ENCODE measurements at places on chromosomes 3 and 15.

DNA sequence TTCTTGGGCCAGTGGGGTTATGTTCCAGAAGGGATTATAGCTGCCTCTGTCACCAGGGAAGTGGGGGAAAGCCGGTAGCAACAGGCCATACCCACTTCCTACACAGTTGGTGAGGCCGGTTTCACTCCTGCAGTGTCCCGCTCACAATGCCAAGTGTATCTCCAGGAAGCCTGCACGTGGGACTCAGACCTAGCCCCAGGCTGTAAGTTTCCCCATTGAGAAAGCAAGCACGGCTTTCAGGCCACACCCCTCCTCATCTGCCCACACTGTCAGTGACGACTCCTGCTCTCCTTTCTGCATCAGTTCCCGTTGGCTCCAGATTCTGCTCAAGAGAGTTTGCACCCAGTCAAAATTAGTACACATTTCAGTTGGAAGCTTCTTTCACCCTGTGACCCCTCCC is 51.6 kb upstream of the CPOX start:
- no peak for DNase-seq

- DNase-seq: no peak
These were observed 254.3 kb downstream of the TLE3 start for GRCh38 chr15:69843276-69843899.

DNA sequence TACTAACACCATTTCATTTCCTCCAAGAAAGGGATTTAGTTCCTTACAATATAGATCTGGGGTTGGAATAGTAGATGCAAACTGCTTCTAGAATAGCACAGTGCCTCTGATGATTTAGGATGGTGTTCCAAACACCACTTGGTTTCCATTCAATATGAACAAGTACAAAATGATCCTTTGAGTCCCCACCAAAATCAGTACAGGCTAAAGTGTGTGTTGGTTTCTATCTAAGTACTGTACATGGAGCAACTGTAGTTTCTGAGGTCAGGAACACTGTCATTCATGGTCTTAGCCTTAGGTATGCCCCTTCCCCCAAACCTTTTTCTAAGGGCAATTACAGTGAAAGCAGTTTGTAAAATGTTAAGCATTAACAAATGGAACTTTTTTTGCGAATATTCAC is 162.3 kb downstream of the TNIK start:
- DNase-seq: no peak

DNA sequence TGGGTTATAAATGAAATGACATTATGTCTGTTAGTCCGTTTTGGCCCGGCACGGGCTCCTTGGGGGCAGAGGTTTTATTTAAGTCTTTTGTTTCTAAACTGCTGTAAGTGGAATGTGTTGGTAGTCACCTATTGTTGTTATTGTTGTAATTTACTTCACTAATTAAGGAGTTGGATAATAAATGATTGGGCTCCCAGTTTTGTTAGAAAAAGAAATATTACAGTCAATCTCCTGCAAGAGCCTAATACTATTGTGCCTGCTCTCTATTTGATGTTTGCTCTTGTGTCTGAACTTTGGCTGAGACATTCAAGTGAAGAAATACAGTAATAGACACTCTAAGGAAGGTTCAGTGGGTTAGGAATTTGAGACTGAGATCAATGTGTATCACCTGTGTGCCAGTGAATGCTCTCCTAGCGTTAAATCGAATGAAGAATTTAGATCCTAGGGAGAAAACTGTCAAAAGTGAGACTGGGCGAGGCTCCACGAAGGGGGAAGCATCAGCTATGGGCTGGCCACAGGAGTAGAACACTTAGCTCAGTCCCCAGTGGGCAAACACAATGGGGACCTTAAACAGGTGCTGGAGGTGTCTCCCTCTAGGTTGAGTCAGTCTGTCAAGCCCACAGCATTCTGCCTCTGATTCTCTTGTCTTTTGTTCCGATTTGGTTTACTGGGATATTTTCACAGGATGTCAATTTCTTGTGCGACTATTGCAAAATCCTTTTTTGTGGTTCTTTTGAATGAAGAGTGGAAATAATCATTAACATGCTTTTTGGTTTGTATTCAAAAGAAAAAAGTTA is 1.2 kb downstream of the ROBO2 start:
- DNase-seq: no peak

GRCh38 chr3:61053781-61054496 is 197.3 kb downstream of the FHIT start:
- no peak for DNase-seq

DNA sequence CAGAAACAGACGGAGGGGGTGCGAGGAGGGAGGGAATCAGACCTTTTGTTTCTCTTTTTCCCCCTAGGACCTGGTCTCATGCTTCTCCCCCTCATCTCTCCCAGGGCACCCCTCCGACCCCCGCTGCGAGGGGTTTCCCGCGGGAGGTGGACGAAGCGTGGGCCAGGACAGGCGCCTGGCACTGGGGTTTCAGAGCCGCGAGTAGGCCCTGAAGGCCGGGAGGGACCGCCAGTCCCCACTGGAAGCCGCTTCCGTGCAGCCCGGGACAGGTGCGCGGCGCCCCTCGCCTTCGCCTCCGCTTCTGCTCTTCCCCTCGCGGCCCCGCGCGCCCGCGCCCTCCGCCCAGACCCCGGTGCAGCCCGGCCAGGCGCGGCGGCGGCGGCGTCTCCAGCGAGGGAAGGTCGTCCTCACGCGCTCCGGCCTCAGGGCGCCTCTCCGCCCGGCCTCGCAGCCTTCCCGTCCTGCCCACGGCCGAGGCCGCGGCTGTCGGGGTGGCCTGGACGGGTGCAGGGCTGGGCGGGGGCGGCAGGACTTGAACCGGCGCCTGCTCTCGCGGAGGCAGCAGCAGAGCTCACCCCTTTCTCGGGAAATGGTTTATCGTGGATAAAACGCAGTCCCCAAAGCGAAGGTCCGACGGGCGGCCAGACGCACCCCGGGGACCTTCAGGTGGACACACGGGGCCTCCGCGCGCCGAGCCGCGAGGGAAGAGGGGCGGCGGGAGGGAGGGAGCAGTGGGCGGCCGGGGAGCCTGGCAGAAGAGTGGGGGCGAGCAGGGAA is 31.5 kb upstream of the ADAMTS17 start:
- no peak for DNase-seq

GRCh38 chr3:96961576-96961975 is 147.2 kb downstream of the EPHA6 start:
- no peak for DNase-seq

DNA sequence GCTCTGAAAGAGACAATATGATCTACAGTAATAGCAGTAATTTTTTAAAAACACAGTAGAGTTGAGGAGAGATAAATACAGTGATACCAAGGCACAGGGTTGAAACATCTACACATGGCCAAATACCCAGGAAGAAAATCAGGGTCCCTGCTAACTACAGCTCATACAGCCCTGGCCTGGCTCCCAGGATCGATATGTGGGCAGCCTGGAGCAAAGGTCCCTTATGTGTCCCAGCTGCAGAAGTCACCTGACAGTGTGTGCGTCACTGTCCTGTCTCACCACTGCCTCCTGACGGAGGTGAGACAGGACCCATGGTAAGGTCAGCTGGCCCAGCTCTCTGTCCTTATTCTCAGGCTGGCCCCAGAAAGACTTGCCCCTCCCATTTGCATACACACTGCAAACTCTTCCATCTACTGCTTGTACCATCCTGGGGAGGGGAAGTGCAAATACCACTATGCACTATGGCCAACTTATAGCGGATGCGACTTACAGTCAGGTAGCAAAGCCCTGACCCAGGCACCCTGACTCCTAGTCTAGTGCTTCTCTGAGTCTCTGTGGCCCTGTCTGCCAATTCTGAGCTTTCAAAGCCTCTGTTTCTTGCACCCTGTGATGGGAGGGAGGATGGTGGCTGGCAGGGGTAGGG is 22.0 kb upstream of the BCL2L10 start:
- no peak for DNase-seq

Measured in caudate nucleus (tissue), 63 donors.